ENCODE measurements at places on chromosomes 2 and 18.
A peak's percentile ranks its signal among the peaks of the same experiment; 100 is the strongest.

- no peak for DNase-seq
Measured at GRCh38 chr2:5594249-5594695, 97.9 kb upstream of the SOX11 start.

DNA sequence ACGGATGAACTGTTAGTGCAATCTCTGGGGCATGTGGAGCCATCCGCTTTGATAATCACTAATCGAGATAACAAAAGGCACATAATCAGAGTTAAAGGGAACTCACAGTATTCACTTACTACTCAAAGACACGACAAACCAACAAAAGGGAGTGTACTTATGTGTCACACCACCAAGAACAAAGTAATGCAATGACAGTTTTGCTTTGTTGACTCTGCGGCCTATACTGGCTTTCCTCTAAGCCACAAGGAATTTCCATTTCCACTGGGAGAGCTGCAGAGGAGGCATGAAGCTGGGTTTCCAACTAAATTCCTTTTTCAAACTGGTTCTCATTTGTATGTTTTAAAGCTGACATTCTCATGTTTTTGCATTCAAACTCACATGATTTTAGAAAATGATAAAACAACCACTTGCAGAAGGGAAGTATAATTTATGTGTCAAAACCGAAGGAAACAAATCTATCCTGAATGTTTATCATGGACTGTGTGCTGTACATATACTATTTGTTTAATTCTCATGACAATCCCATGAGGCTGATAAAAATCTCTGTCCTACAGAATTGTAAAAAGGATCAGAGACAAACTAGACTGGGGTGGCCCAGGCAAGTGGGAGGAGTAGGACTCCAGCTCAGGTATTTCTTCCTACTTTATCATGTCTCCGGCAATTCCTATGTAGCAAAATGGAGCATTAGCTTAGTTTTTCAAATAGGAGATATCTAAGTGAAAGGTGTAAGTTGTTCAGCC lies 149.6 kb upstream of the SMAD7 start:
- peak; percentile 70 for DNase-seq

GRCh38 chr2:7031547-7032245 lies 114.5 kb downstream of the RNF144A start:
- DNase-seq = peak; percentile 100

- no peak for DNase-seq
Measured at GRCh38 chr2:191895743-191896142, 48.9 kb upstream of the CAVIN2 start.

DNA sequence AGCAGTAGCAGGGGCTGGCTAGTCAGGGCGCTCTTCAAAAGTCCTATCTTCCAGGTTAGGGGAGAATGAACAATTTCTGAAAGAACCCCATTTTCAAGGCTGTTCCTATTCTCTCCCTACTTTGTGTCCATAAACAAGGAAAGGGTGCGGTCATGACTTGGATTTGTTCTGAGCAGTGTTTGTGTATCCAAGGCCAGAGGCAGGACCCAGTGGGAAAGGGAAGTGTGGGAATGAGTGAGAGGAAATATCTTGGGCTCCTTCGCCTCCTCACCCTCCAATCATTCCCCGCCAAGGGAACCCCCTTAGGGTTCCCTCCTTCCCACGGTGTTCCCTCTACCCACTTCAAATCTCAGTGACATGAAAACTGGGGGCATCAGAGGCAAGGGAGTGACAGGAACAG lies 25.5 kb upstream of the SPTBN1 start:
- no peak for DNase-seq

DNA sequence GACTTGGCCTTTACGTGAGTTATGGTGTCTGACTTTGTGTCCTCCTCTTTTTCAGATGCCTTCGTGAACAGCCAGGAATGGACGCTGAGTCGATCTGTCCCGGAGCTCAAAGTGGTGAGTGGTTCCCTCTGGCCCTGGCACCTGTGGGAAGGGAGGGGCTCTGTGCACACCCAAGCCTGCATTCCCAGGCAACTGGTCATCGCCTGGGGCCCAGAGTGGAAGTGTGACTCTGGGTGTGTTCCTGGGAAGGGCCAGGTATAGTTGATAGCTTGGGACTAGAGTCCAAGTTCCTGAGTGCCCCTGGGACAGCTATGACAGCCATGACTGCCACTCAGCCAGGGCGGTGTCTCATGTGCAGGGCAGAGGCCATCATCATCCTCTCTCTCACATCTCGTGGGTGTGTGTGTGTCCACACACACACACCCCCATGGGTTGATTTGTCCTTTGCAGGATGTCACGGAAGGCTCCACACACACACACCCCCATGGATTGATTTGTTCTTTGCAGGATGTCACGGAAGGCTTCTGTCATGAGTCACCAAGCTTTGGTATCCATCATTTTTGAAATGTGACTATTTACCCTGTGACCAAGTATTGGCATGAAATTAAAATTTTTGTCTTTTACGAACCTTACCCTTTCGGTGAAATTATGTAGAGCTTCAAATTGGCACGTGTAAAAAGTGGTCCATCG lies 215.4 kb downstream of the AGAP1 start:
- DNase-seq = peak; percentile 97

GRCh38 chr18:79948719-79949411 lies 2.6 kb downstream of the SLC66A2 start:
- no peak for DNase-seq

DNA sequence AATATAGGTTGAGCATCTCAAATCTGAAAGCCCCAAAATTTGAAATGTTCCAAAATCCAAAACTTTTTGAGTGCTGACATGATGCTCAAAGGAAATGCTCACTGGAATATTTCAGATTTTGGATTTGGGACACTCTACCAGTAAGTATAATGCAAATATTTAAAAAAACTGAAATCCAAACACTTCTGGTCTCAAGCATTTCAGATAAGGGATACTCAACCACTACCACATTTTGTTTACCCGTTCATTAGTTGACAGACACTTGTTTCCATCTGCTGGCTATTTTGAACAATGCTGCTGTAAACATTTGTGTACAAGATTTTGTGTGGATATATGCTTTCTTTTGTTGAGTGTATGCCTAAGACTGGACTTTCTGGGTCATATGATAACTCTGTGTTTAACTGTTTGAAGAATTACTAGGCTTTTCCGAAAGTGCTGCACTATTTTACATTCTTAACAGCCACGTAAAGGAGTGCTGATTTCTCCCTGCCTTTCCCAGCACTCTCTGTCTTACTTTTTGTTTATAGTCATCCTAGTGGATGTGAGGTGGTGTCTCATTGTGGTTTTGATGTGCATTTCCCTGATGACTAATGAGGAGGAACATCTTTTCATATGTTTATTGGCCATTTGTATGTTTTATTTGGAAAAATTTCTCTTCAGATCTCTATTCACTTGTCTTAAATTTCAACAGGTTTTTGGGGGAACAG lies 19.5 kb upstream of the DCDC2C start:
- DNase-seq = peak; percentile 39

- peak; percentile 60 for DNase-seq
Measured at GRCh38 chr2:172095905-172096625, 6.6 kb downstream of the DLX2 start.

DNA sequence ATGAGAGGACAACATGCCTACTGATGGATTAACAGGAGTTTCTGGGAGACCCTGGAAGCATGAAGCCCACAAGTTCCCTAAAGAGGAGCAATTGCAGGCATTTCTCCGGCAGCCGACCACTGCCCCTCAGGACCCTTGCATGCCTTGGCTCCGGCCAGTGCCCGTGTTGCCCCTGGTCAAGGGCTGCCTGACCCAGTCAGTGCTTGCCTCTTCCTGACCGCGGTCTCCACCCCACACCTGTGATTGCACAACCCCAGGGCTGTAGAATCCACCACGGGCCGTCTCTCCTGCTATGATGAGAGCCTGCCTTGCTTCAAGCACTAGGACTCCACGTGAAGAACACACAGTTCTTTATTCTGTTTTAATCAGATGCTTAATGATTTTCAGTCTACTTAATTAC lies 127.5 kb downstream of the GLI2 start:
- DNase-seq = no peak

- no peak for DNase-seq
Measured at GRCh38 chr2:16006537-16007166, 66.3 kb downstream of the MYCN start.

- peak; percentile 32 for DNase-seq
Measured at GRCh38 chr2:213490087-213490486, 205.8 kb downstream of the SPAG16 start.

- no peak for DNase-seq
Measured at GRCh38 chr18:75284566-75284965, 74.0 kb downstream of the TSHZ1 start.

DNA sequence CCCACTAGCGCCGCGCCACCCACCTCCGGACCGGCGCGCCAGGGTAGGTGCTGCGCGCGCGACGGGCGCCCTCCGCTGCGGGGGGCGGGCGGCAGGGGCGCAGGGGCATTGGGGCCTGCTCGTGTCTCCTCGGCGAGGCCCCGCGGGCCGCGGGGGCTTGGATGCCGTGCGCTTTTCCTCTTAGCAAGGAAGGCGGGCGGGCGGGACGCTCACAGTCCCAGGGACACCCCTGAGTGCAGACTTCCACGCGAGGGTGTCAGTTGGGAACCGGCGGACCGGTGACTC lies 748 bp downstream of the TWIST2 start:
- DNase-seq = no peak

Measured in PC-3 (cell line).